Activated CD4-positive, alpha-beta T cell treated with anti-CD3 and anti-CD28 coated beads for 36 hours (primary cell): ENCODE measurements at places on chromosomes 12 and 14. TPM values are rescaled to one million over a fixed set of nuclear protein-coding genes. Genes with fewer than 3 reads are reported as not detected.

GRCh38 chr12:53200107-53200457 lies 7.0 kb downstream of the ITGB7 start:
- peak overlapping the region; percentile 28 for H3K27ac ChIP-seq
- DNase-seq, result no peak
- no peak overlapping the region for H3K4me3 ChIP-seq

DNA sequence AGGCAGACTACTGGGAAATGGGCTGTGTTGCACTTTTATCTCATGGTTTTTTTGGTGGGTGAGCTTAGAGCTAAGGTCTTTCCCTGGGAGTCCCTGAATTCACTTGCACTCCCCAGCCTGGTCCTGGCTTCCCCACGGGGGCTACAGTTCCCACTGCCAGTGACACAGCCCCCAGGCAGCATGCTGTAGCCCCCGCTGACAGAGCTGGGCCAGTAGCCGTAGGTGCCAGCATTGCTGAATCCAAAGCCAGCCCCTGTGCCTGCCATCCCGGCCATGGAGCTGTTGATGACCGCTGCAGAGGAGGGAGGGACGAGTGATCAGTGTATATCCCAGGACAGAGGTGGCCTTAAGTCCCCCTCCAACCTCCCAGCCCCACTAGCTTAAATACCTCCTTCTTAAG lies 6.9 kb upstream of the KRT72 start:
- no peak overlapping the region for H3K4me3 ChIP-seq
- peaks cover 94% of the 10 kb centered on the region for H3K4me1 ChIP-seq
- no peaks in the 10 kb centered on the region for H3K36me3 ChIP-seq
- no peaks in the 10 kb centered on the region for H3K27me3 ChIP-seq

- H3K4me1 ChIP-seq, result no peaks in the 10 kb centered on the region
- H3K36me3 ChIP-seq, result no peaks in the 10 kb centered on the region
- no peak for DNase-seq
- no peak overlapping the region for H3K27ac ChIP-seq
Observed at GRCh38 chr14:79602045-79602444, 609.3 kb downstream of the DIO2 start.

- no peak overlapping the region for H3K4me3 ChIP-seq
- peak; percentile 12 for DNase-seq
- no peaks in the 10 kb centered on the region for H3K36me3 ChIP-seq
- no peak overlapping the region for H3K27ac ChIP-seq
Observed at GRCh38 chr14:47917344-47917954, 242.0 kb upstream of the MDGA2 start.

- H3K27me3 ChIP-seq, result no peaks in the 10 kb centered on the region
- no peaks in the 10 kb centered on the region for H3K4me1 ChIP-seq
- peak; percentile 58 for DNase-seq
- no peaks in the 10 kb centered on the region for H3K36me3 ChIP-seq
Observed at GRCh38 chr14:78863143-78863542, 693.0 kb downstream of the NRXN3 start.

- H3K36me3 ChIP-seq, result no peaks in the 10 kb centered on the region
- peaks cover 2% of the 10 kb centered on the region for H3K4me1 ChIP-seq
- no peak overlapping the region for H3K27ac ChIP-seq
Observed at GRCh38 chr14:68160779-68161546, 341.4 kb downstream of the RAD51B start.

DNA sequence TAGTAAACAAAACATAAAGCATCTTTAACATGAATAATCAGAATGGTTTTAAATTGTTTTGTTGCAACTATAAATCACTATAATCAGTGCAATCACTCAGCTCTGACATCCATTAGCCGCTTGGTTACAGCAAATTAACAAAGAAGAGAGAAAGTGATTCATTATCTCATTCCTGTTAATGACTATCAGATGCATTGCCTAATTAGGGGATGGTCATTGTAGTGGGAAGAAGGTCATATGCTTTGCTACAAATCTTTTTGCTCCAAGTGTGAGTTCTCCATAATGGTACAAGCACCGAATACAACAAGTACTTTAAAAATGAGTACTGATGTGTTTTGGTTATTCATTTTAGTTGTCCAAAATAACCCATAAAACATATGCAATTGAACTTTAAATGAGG lies 272.0 kb downstream of the AKAP6 start:
- H3K27me3 ChIP-seq, result no peaks in the 10 kb centered on the region
- H3K27ac ChIP-seq, result no peak overlapping the region
- H3K4me3 ChIP-seq, result no peak overlapping the region
- no peak for DNase-seq
- no peaks in the 10 kb centered on the region for H3K36me3 ChIP-seq

- no peaks in the 10 kb centered on the region for H3K36me3 ChIP-seq
- no peak for DNase-seq
- H3K27ac ChIP-seq, result no peak overlapping the region
- H3K4me1 ChIP-seq, result no peaks in the 10 kb centered on the region
- peaks cover 8% of the 10 kb centered on the region for H3K27me3 ChIP-seq
- no peak overlapping the region for H3K4me3 ChIP-seq
Observed at GRCh38 chr12:119645535-119646059, 22.3 kb upstream of the PRKAB1 start.

DNA sequence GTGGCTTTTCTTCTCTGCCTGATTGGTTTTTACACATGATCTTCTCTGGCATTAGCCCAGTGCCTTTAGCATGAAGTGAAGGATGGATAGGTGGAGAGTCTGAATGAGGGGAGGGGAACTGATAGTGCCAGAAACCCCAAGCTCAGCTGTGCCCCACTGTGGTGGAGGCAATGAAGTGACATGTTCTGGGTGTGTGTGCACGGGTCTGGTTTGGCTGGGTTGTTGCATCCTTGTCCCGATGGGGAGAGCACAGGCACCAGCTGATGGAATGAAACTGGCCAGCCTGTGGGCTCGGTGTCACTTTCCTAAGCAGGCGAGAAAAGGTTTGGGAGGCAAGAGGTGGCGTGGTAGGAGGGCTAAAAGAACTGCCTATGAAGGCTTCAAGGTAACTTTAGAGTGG lies 65.3 kb downstream of the CACNA1C start:
- no peaks in the 10 kb centered on the region for H3K27me3 ChIP-seq
- H3K36me3 ChIP-seq, result no peaks in the 10 kb centered on the region
- H3K4me3 ChIP-seq, result no peak overlapping the region

GRCh38 chr14:95993768-95994592 lies 45.2 kb upstream of the C14orf132 start:
- no peak overlapping the region for H3K27ac ChIP-seq
- no peaks in the 10 kb centered on the region for H3K36me3 ChIP-seq
- no peaks in the 10 kb centered on the region for H3K4me1 ChIP-seq
- H3K4me3 ChIP-seq, result no peak overlapping the region
- peaks cover 30% of the 10 kb centered on the region for H3K27me3 ChIP-seq

TAS2R10 gene
- total RNA-seq, result not detected

FITM1 gene
- 0.53 TPM for total RNA-seq

CLEC9A gene
- total RNA-seq, result not detected

KIF5A gene
- 1.4 TPM for total RNA-seq
